ENCODE measurements at places on chromosomes 3 and 15.

- no peak for DNase-seq
Measured at GRCh38 chr3:41866298-41866697, 95.6 kb downstream of the ULK4 start.

GRCh38 chr3:37202035-37202434 lies 27.7 kb upstream of the LRRFIP2 start:
- no peak for DNase-seq

DNA sequence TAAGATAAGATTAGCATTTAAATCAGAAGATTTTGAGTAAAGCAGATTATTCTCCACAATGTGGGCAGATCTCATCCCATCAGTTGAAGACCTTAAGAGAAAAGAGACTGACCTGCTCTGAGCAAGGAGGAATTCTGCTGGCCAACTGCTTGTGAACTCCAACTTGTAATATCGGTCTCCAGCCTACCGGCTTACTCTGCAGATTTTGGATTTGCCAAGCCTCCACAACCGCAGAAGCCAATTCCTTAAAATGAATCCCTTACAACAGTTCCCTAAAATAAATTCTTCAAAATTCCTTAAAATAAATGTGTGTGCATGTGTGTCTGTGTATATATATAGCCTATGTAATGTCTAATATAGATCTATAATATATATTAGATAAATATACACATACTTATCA lies 107.4 kb upstream of the KLF13 start:
- DNase-seq = no peak

DNA sequence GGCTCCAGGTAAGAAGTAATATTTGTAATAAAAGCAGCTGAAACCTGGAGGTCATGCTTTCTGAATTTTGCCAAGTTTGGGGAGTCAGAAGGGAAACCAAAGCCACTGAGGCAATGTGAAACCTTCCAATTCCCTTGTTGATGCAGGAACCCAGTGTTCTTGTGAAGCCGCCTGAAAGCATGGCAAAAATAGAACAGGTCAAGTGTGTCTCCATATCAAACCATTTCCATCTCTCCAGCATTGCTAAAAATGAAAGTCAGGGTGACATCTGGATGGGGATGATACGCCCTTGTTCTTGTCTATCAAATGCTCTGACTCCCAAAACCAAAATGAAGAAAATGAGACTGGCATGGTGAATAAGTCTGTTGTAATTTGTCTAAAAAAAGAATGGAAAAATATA lies 362.5 kb downstream of the VPS13C start:
- DNase-seq = no peak

DNA sequence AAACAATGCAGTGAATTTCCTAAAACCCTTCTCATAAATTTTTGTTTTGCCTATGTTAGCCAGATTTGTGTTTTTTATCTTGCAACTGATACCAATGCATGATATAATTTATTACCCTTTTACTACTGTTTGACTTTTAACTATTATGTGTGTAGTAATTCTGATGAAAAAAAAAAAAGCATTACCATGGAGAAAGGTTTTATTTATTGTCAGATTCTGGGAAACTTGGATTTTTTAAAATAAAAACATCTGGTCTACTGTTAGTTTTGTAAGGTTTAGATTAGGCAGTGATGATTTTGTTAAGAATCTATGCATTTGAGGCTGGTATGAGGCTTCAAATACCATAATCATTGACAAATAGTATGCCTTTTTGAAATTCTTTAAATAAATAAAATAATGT lies 470.4 kb upstream of the ROBO1 start:
- DNase-seq = no peak

- DNase-seq = no peak
Measured at GRCh38 chr15:71800190-71800589, 10.2 kb upstream of the NR2E3 start.

- DNase-seq = no peak
Measured at GRCh38 chr3:36305929-36306520, 74.3 kb upstream of the STAC start.

DNA sequence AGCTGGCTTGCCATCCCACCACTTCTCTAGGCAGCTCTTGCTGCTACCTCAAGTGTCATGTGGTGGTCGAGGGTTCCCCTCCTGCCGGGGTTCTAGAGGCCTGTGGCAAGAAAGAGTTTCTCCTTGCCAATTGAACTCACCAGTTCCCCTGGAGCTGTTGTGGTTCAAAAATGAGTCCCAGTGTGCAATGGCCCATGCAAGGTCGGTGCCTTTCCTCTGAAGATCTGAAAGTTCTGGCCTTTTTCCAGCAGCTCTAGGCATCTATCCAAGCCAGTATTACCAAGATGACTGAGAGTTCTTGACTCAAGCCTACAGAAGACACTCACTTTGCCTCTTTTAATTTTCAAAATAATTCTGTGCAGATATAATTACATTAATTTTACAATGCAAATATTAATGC lies 163.6 kb downstream of the KCNMB2 start:
- no peak for DNase-seq

Data from activated naive CD4-positive, alpha-beta T cell (primary cell).